NCI-H1417 treated with DMSO at 0.1 percent for 48 hours (cell line): ENCODE measurements at places on chromosomes 12 and 14.

DNA sequence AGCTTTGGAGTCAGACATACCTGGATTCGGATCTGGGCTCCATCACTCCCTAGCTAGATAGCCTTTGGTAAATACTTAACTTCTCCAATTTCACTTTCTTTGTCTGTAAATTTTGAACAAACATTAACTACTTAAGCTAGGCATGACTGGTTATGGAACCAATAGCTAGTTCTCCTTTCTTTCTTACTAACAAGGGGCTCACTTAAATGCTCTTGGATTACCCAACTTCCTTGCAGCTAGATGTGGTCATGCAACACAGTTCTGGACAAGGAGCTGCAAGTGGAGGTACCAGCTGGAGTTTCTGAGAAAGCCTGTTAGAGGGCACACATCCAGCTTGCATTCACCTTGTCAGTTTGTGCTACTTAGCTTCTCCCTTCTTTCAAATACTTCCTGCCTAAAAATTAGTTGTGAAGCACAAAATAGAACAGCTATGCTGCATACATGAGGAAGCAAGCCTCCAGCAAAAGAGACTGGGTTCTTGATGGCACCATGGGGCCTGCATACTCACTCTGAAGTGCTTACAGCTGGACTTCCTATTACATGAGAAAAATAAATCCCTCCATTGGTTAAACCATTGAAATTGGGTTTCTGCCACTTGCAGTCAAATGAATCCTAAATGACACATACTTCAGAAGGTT is 210.1 kb upstream of the EEA1 start:
- no peak for DNase-seq

- DNase-seq, result no peak
Observed at GRCh38 chr14:49659526-49660455, 24.7 kb upstream of the DNAAF2 start.

- no peak for DNase-seq
Observed at GRCh38 chr12:10448236-10448635, 4.9 kb downstream of the KLRC1 start.

DNA sequence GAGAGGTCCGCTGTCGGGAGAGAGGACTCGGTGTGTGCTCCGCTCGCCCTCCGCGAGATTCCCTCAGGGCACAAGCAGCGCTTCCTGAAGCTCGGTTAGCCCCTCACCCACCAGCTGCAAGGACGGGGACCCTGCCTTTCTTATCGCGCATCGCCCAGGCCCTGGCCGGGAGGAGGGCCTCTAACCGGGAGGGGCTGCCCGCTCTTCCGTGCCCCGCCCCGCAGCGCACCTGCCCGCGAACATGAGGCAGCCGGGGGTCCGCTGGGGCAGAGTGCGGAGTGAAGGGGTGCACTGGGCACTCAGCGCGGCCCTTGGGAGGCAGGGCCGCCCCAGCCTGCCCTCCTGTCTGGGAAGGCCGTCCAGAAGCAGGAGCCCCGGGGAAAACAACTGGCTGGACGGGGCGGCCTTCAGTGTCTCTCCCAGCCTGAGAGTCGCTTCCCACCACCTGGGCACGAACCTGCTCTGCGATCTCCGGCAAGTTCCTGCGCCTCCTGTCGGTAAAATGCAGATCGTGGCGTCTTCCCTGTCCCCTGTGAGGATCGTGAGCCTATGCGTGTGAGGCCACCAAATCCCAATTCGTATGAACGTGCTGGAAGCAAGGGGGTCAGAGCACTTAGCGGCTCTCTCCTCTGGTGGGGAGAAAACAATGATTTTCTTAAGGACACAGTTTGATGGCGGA is 28.0 kb upstream of the ADIPOR2 start:
- DNase-seq, result no peak

DNA sequence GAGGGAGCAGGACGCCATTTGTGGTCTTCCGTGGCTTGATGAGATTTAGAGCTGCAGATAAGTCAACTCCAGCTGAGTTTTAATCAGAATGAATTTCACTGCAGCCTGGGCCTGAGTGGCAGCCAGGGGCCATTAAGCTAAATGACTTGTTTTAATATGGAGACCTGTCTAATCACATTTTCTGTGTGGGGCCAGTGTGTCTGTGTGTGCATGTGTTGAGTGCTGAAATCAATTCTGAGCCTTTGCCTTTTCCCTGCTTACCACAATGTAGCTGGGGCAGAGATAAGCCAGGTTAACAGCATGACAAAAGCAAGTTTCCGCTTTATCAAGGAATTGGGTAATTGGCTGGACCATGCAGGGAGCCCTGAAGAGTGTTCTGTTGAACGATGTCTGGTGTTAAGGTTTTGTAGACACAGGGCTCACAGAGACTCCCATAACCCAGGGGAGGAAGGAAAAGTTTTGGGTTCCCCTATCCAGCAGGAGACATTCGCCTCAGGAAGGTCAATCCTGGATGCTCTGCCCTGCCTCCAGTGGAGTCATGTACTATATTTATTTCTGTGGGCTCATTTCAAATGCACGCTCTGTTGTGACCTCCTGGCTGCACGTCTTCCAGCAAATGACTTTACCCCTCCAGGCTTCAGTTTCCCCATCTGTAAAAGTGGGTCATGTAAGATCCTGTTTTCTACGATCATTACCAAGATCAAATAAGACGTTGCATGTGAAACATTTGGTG is 24.2 kb downstream of the RPH3A start:
- DNase-seq, result no peak

- DNase-seq, result no peak
Observed at GRCh38 chr14:75875958-75876357, 105.8 kb downstream of the TGFB3 start.

GRCh38 chr12:26162905-26163304 is 32.5 kb upstream of the SSPN start:
- DNase-seq, result no peak
